ENCODE measurements at places on chromosomes 7 and 10.

- DNase-seq: no peak
Observed at GRCh38 chr7:42198296-42198695, 38.7 kb downstream of the GLI3 start.

GRCh38 chr7:105837765-105838626 lies 38.4 kb downstream of the ATXN7L1 start:
- no peak for DNase-seq

- no peak for DNase-seq
Observed at GRCh38 chr10:30810416-30810815, 180.9 kb upstream of the LYZL2 start.

DNA sequence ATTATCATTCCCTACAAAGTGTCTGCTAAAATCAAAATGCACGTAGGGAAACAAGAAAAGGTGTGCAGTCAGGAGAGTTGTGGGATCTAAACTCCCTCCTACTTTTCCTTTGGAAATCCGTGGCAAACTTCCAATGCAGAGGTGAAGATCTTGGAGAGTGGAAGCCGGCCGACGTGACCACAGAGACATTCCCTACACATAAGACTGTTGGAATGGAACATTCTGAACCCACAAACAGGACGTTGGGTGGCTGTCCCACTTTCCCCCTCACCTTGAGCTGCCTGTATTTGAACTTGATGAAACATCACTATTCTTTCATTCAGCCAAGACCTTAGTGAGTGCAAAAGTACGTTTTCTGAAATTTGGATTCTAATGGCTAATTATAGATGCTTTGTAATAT lies 65.9 kb downstream of the PRKCQ start:
- DNase-seq: no peak

DNA sequence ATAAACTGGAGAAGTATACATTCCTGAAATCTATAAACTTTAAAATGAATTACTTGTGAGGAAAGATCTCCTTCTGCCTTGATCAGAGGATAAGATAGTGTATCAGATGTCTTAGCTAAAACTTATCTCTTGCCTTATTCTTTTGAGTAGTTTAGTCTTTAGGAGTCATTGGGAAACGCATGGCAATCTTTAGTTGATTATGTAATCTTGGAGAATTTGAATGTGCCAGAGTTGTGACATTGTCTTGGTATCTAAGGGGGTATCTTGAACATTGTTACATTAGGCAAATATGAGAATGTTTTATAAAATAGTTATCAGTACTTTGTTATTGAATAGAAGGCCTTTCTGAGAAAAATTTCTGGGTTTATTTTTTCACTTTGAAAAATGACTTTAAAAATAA lies 61.6 kb upstream of the ADRA2A start:
- no peak for DNase-seq

- DNase-seq: no peak
Observed at GRCh38 chr10:118444069-118444468, 101.9 kb upstream of the FAM204A start.

- DNase-seq: no peak
Observed at GRCh38 chr7:9958486-9958885, 1015.2 kb upstream of the PHF14 start.

GRCh38 chr7:133543657-133544056 lies 290.8 kb downstream of the EXOC4 start:
- no peak for DNase-seq

DNA sequence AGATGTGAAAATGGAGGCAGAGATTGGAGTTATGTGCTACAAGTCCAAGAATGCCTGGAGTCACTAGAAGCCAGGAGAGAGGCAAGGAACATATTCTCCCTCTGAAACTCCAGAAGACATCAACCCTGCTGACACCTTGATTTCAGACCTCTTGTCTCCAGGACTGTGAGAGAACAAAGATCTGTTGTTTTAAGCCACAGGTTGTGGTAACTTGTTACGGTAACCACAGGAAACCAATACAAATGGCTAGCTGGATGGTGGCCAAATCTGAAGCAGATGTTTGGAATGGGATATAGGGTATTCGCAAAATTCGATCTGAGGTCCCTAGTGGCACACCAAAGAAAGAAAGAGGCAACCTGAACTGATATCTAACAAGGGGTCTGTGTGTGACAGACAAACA lies 129.0 kb downstream of the HERPUD2 start:
- no peak for DNase-seq
